ENCODE measurements at places on chromosomes 6 and 20.
A peak's percentile ranks its signal among the peaks of the same experiment; 100 is the strongest.

GRCh38 chr20:51359947-51360346 lies 182.6 kb downstream of the NFATC2 start:
- DNase-seq, result no peak

DNA sequence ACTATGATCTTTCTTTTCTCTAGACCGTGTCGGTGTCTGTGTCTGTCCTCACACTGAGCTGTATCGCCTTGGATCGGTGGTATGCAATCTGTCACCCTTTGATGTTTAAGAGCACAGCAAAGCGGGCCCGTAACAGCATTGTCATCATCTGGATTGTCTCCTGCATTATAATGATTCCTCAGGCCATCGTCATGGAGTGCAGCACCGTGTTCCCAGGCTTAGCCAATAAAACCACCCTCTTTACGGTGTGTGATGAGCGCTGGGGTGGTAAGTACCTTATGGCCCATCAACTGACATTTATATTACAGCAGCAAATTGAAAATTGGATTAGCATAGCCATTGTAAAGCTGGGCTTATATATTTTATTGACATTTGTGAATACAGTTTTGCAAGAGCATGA lies 72.2 kb upstream of the GFRAL start:
- DNase-seq, result no peak

GRCh38 chr6:169937389-169938261 lies 186.2 kb downstream of the ERMARD start:
- DNase-seq, result no peak

DNA sequence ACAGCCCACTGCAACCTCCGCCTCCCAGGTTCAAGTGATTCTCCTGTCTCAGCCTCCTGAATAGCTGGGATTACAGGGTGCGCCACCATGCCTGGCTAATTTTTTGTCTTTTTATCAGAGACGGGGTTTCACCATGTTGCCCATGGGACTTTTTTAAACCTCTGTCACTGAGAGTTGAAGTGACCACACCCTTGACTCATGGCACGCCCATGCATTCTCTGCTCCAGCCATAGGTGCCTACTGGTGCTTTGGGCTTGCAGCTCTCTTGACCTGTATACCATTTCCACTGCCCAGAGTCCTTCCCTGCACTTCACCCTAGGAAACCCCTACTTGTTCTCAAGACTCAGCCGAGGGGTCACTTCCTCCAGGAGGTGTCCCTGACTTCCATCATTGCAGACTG lies 2.4 kb upstream of the SCRT2 start:
- DNase-seq, result no peak

GRCh38 chr6:108847738-108848115 lies 495 bp upstream of the ARMC2 start:
- DNase-seq, result no peak

- no peak for DNase-seq
Observed at GRCh38 chr20:1912053-1912452, 16.8 kb downstream of the SIRPA start.

GRCh38 chr20:15296422-15296821 lies 959.0 kb upstream of the FLRT3 start:
- DNase-seq, result no peak

GRCh38 chr6:1930356-1930755 lies 315.0 kb downstream of the GMDS start:
- DNase-seq, result no peak

DNA sequence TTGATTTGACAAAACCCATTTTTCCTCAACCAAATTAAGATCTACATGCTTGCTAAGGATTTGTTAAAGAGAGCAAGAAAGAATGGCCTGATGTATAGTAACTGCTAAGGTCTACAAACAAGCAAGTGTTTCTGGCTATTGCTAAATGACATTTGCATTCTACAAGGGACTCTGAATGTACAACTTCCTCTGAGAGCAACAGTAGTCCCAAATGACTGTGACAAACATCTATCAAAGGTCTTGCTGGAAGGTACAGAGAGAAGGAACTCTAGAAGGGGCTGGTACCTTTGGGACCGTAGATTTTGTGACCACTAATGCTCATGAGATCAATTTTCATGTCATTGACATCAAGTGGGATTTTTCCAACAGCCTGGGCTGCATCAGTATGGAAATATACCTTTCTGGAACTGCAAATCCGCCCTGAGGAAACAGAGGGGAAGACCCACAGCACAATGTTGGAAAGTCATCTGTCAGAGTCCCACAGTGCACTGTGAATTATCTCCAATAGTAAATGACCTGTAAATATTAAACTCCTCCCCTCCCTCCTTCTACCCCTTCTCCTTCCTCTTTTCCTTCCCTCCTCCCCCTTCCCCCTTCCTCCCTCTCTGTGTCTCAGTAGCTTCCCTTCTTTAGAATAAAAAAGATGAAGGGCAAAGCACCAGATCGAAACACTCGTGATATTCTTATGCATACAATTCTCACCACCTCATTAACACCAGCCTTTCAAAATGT lies 15.9 kb upstream of the CPNE1 start:
- DNase-seq, result no peak

DNA sequence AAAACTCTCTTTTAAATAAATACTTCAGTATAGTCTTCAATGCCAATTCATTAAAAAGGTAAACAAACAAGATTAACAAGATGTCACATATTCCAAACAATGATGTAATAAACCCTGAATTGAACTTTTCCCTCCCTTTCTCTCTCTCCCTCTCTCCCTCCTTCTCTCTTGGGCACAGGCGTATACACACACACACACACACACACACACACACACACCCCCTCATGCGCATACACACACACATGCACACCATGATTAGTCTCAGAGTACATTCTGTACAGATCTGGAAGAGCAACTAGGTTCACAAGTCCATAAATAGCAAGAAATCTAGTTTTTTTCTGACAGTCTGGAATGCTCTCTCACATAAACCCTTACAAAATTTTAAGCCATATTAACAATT lies 128.3 kb downstream of the DST start:
- no peak for DNase-seq

- no peak for DNase-seq
Observed at GRCh38 chr6:47135772-47136171, 93.6 kb upstream of the ADGRF1 start.

- no peak for DNase-seq
Observed at GRCh38 chr6:69624944-69625343, 171.9 kb downstream of the LMBRD1 start.

GRCh38 chr6:45044086-45044485 lies 284.0 kb upstream of the RUNX2 start:
- DNase-seq, result no peak

GRCh38 chr6:38671885-38672467 lies 31.0 kb downstream of the GLO1 start:
- no peak for DNase-seq

DNA sequence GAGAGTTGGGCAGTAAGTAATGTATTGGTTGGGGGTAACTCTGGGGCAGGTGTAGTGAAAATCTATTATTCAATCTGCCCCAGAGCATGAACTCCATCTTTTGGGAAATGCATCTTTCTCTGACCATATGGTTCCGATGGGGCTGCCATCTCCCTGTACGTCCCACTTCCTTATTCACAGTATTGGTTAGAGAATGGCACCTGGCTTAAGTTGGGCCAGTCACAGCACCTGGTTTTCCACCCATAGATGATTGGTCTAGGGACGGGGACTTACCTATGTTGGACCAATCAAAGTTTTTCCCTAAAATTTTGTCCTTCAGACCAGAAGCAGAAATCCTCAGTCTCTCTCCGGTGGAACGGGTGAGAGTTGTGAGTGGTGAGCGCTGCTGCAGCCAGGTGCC lies 2.2 kb upstream of the RALY start:
- no peak for DNase-seq

- DNase-seq, result no peak
Observed at GRCh38 chr6:132612449-132613108, 11.5 kb downstream of the TAAR2 start.

GRCh38 chr6:35647400-35647799 lies 41.3 kb downstream of the FKBP5 start:
- DNase-seq, result no peak

- DNase-seq, result no peak
Observed at GRCh38 chr6:118580585-118581419, 32.7 kb downstream of the PLN start.

- no peak for DNase-seq
Observed at GRCh38 chr6:152246554-152247337, 390.4 kb downstream of the SYNE1 start.

- no peak for DNase-seq
Observed at GRCh38 chr6:12196326-12196936, 93.7 kb upstream of the EDN1 start.

DNA sequence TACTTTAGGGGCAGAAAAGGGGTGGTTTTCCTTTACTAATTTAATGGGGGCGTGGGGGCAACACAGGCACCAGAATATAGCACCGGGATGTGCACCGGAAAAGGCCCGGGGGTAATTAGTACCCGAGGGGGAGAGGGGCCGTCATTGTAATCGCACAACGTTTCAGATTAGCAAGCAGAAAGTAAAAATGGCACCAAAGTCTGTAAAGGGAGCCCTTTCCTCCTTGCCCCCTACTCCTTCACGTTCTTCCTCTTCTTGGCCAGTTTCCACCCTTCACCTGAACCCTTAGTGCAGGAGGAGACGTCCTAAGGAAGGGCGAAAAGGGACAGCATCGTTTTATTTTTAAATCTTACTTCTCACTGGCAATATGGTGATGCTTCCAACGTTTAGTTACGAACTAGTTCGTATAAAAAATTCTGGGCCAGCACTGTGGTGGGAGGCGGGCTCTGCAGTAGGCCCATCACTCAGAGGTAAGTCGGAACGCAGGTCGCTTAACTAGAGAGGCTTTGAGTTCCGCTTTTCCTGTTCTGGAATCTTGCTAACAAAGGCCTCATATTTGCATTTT lies 742 bp upstream of the CEP85L start:
- no peak for DNase-seq

GRCh38 chr20:34389954-34390555 lies 27.0 kb downstream of the ITCH start:
- DNase-seq, result no peak

GRCh38 chr6:83474309-83474708 lies 38.0 kb upstream of the PRSS35 start:
- DNase-seq, result no peak

DNA sequence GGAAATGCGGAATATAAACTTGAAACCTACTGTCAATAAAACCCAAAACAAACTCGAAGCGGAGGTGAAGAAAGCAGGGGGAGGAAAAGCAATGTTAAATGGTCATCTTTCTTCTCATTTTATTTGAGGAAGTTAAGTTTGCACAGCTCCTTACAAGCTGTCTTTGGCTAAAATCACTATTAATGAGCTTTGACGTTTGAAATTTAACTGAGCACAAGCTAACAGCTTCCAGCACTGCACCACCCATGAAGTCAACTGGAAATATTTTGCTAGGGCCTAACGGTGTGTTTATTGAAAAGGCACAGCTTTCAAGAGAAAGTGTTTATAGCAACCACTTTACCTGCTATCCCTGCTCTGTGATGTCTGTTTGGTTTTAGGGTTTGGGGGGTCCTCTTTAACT lies 103.8 kb downstream of the PKHD1 start:
- no peak for DNase-seq

- peak; percentile 9 for DNase-seq
Observed at GRCh38 chr20:2172305-2173175, 70.9 kb downstream of the STK35 start.

DNA sequence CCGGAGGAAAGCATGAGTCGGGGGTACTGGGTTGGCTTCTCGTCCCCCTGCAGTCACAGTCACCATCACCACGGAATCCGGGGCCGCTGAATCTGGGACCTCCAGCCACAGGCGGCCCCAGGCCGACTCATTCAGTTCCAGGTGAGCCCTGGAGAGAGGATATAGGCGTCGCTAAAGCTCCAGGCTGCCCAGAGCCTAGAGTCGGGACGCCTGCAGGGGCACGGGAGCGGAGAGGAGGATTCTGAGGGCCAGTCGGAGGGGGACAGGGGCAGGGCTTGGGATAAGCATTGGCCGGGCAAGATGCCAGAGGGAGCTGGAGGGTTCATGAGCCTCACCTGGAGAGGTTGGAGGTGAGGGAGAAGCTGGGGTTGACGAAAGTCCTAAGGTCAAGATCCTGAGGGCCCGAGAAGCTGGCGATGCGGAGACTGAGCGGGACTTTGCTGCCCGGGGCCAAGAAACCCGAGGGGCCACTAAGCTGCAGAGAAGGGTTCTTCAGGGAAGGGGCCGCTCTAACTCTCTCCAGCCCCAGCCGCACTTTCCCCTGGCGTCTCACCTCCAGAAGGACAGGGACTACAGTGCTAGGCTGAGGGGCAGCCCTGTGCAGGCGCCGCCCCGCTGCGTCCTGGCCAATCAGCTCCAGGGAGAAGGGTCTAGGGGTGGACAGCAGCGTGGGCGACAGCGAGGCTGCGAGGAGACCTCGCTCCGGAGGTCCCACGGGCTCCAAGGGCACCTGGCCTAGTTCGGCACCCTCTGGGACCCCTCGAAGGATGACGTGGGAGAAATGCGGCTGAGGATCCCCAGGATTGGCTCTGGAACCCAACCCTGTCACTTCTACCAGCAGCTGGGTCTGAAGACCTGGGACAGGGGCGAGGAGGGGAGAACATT lies 3.7 kb downstream of the SAPCD1 start:
- DNase-seq, result no peak

GRCh38 chr6:164062872-164063271 lies 648.4 kb downstream of the QKI start:
- DNase-seq, result no peak

DNA sequence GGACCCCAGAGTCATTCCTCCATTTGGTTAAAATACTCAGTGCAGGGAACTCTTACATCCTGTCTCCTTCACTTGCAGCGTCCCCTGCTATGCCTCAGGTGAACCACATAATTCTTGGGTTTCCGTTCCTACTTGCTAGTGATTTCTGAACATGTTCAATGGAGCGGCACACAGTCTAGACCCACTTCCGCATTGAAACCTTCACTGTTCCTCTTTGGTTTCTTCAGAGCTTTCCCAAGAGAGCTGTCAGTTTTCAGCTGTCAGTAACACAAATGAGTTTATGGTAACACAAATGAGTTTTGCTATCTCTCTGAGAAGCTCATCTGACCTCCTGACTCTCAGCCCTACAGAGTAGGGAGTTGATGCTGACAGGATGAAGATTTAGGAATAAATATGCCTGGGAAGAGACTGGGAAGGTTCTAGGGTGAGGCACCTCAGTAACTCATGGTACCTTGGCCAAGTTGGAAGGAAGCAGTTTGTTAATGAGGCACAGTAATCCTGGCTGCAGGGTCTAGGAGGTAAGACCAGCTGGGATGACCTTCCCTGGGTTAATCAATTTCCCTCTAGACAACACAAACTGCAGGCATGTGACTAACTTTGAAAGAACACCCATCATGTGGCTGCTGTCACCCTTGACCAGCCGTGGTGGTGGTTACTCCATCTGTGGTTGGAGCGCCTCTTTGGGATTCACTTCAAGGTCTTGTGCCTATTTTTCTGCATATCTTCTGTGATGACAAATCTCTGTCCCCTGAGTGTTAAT lies 5.4 kb downstream of the SYS1 start:
- DNase-seq, result no peak

DNA sequence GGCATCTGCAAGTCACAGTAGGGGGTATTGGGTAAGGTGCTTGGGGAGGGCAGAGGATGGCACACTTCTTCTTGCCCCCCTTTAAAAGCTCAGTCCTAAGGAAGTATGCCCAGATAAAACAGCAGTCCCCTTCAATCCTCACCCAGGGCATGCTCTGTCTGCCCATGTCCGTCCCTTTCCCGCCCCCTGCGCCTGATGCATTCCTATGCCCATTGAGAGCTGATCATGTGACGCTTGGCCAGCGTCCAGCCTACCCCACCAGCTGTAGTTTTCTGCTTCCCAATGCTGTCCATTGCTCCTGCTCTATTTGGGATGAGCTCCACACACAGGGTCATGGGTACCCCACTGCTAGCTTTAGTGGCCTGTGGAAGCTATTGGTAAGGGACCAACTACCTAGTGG lies 8.3 kb downstream of the SIGLEC1 start:
- no peak for DNase-seq

- DNase-seq, result no peak
Observed at GRCh38 chr6:87182321-87182720, 27.0 kb downstream of the ZNF292 start.
